ENCODE measurements at places on chromosomes 11 and 22. TPM values are rescaled to one million over a fixed set of nuclear protein-coding genes. Genes with fewer than 3 reads are reported as not detected.

C1QTNF4 gene
- 1.3 TPM for total RNA-seq

SYCE3 gene
- total RNA-seq = not detected

PTPRJ gene
- 8.1 TPM for total RNA-seq

DESI1 gene
- 10.2 TPM for total RNA-seq

ACRV1 gene
- not detected for total RNA-seq

FAM111B gene
- total RNA-seq = 10.3 TPM

HARBI1 gene
- 2.4 TPM for total RNA-seq

KIF18A gene
- total RNA-seq = 8.0 TPM

CCDC89 gene
- total RNA-seq = 1.8 TPM

MS4A2 gene
- 11.1 TPM for total RNA-seq

GGTLC2 gene
- total RNA-seq = not detected

SHISA8 gene
- not detected for total RNA-seq

VPS51 gene
- total RNA-seq = 93.3 TPM

CSNK2A3 gene
- 1.6 TPM for total RNA-seq

MIOX gene
- total RNA-seq = not detected

SHANK3 gene
- total RNA-seq = 7.2 TPM

PPP1R14B gene
- total RNA-seq = 43.1 TPM

CCDC73 gene
- under 0.01 TPM for total RNA-seq

CREB3L1 gene
- 27.1 TPM for total RNA-seq

GUCY1A2 gene
- 10.6 TPM for total RNA-seq

SHISAL1 gene
- total RNA-seq = 0.99 TPM

KCNE3 gene
- total RNA-seq = 3.9 TPM

DYNC2H1 gene
- 51.6 TPM for total RNA-seq

CFAP300 gene
- total RNA-seq = 4.6 TPM

BARX2 gene
- 12.3 TPM for total RNA-seq

TSGA10IP gene
- not detected for total RNA-seq

PRODH gene
- 5.6 TPM for total RNA-seq

DMC1 gene
- 5.6 TPM for total RNA-seq

KCNK4 gene
- total RNA-seq = not detected

KCNJ11 gene
- 4.6 TPM for total RNA-seq

FEN1 gene
- total RNA-seq = 12.0 TPM

OR8D4 gene
- total RNA-seq = 0.30 TPM

TREH gene
- total RNA-seq = not detected

RIMBP3B gene
- total RNA-seq = 0.10 TPM

GLB1L2 gene
- total RNA-seq = 2.7 TPM

IFITM10 gene
- 0.99 TPM for total RNA-seq

TENM4 gene
- total RNA-seq = 27.2 TPM

CTSF gene
- 20.0 TPM for total RNA-seq

SLC22A9 gene
- total RNA-seq = not detected

TESMIN gene
- 1.1 TPM for total RNA-seq

FGF4 gene
- total RNA-seq = not detected

HEPN1 gene
- not detected for total RNA-seq

MMP12 gene
- total RNA-seq = 0.10 TPM

LMO2 gene
- 15.2 TPM for total RNA-seq

P2RX3 gene
- 0.30 TPM for total RNA-seq

ACR gene
- 0.39 TPM for total RNA-seq

ARAP1 gene
- total RNA-seq = 76.8 TPM

KCNJ5 gene
- total RNA-seq = 2.0 TPM

IL17REL gene
- not detected for total RNA-seq

TBX10 gene
- not detected for total RNA-seq

DHCR7 gene
- total RNA-seq = 34.5 TPM

SCGB2A2 gene
- total RNA-seq = 1.2 TPM

CDCA5 gene
- 4.1 TPM for total RNA-seq

TRIM51 gene
- total RNA-seq = not detected

DGCR2 gene
- 39.5 TPM for total RNA-seq

RFPL3 gene
- total RNA-seq = not detected

LMNTD2 gene
- total RNA-seq = 0.69 TPM

ADAMTS8 gene
- total RNA-seq = 1.8 TPM

OR4A16 gene
- total RNA-seq = not detected

Measured in skin of body (tissue), 3 donors.